NCI-H226 (cell line): ENCODE measurements at places on chromosomes 7 and 10.
A peak's percentile ranks its signal among the peaks of the same experiment; 100 is the strongest.

DNA sequence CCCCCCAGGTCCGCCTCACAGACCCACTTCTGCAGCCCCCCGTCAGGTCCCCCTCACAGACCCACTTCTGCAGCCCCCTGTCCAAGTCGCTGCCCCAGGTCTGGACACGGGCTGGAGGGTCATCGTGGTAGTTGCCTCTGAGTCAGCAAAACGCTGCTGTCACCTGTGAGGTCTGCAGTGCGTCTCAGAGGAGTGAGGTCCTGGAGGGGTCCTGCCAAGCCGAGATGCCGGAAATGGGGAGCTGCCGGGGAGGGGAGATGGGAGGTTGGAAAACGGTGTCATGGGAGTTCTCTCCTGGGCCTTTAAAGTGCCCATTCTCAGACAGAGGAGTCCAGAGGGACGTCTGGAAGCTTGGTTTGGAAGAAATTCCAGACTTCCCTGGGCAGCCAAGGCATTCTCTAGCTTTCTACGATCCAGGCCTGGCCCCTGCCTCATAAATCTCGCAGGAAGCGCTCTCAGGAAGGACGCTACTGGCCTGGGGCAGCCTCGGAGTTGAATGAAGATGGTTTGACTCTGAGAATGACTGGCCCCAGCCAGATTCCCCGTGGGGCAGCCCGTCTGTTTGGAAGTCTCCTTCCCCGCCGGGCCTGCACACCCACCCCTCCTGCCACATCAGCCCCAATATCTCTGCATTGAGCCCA is 38.7 kb downstream of the CALML3 start:
- DNase-seq = no peak

DNA sequence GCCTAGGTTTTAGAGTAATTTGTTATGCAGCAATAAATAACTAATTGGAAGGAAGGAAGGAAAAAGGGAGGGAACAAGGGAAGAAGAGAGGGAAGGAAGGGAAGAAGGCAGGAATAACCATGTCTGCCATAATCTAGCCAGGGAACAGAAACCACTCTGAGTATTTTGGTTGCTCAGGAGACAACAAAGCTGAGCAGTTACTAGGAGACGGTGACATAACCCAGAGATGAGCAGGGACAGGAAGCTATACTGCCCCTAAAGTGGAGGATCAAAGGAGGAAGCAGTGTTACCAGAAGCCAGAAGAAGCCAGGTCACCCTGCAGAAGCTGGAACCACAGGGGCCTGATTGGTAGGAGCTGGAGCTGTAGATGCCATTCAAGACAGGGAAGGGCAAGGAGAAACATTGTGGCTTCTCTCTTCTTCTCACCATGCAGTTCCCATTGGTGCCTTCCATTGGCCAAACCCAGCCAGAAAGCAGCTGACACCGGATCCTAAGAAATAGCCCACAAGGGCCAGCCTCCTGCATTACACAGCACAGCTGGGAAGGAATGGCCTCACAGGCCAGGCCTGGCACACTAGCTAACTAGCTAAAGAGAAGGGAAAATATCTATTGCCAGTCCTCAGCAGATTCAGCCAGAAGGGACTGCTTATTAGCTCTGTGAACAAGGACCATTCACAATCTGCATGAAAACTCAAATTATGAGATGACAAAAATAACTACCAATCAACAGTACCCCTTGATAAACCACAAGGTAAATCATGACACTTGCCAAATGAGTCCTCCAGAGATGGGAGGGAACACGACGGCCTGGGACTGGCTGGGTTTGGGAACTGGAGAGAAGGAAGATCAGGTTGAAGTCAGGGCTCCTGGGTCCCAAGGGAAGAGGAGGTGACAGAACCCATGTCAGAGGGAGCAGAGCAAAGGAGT is 184.5 kb upstream of the NFE2L3 start:
- no peak for DNase-seq

DNA sequence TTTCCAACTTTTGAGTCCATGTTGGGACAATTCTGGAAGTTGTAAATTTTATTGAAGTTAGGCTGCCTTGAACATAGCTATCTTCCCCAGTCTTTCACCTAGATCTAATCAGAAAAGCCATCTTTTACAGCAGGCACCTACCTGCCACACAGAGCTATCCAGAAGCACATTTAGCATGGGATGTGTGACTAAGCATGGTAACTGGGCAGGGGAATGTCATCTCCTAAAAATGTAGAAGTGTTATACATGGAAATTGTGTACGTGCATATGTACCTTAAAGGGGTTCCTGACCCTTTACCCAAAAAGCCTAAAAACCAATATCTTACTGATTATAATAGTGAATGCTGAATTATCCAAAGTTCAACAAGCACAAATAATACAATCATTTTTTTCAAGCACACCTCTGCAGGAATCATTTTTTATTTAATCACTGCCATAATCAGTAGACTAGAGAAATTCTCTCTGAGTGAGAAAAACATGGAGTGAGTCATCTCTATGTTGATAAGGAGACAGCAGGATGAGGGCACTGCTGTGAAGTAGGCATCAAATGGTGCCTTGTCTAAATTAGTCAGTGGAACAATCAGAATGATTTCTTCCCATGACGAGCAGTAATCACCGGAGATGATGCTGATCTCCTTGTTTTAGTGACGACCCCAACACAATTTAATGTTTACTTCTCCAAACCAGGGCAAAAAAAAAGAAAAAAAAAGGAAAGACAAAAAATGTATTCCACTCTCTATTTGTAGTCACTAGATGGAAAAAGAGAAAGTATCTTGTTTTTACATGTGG is 75.9 kb downstream of the SORBS1 start:
- DNase-seq = peak; percentile 82

GRCh38 chr10:33307835-33308234 is 26.6 kb downstream of the NRP1 start:
- no peak for DNase-seq

GRCh38 chr10:1347962-1348772 is 292.0 kb downstream of the WDR37 start:
- DNase-seq = no peak

- DNase-seq = no peak
Observed at GRCh38 chr10:63887023-63887589, 365.9 kb downstream of the REEP3 start.

DNA sequence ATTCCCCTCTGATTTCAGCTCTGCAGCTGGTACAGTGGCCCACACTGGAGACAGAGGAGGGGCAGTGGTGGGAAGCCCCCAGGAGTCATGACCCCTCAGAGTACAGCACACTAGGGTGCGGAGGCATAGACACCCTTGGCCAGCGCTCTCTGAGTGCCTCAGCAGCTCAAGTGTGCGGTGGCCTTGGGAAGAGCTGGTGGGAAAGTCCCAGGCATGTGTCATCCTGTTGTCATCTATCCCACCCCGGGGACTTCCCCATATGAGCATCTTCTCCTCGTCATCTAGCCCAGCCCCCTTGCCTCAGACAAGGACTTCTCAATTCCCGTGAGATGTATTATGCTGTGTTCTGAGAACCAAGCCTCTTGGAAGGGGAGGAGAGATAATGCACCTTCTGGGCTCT is 15.6 kb upstream of the PPIF start:
- peak; percentile 28 for DNase-seq
